ENCODE measurements at places on chromosomes 5 and 9.

- DNase-seq = no peak
Measured at GRCh38 chr9:130451004-130451390, 6.2 kb downstream of the ASS1 start.

GRCh38 chr9:115715666-115716065 is 437.9 kb upstream of the PAPPA start:
- no peak for DNase-seq

- no peak for DNase-seq
Measured at GRCh38 chr5:88662846-88663245, 220.1 kb downstream of the MEF2C start.

DNA sequence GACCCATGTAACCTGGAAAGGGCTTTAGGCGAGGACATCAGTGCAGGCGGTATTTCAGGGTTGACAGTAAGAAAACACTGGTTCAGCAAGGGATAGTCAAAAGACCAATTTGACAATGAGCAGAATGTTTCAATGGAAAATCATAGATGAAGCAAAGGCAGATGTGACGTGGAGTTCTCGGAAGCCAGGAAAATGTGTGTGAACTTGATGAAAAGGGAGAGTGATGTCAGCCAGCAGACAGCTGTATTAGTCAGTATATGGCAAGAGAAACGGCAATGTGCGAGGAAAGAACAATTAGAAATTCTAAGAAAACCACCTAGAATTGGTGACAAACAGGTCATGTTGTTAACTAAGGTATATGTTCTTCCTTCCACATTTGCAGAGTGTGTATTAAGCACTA is 503.9 kb upstream of the DAB2 start:
- DNase-seq = no peak

All from activated naive CD4-positive, alpha-beta T cell (primary cell).